ENCODE measurements at places on chromosomes 16 and 17. TPM values are rescaled to one million over a fixed set of nuclear protein-coding genes. Genes with fewer than 3 reads are reported as not detected.
A peak's percentile ranks its signal among the peaks of the same experiment; 100 is the strongest.

- DNase-seq = no peak
Measured at GRCh38 chr16:57196753-57197152, 10.6 kb downstream of the RSPRY1 start.

DNA sequence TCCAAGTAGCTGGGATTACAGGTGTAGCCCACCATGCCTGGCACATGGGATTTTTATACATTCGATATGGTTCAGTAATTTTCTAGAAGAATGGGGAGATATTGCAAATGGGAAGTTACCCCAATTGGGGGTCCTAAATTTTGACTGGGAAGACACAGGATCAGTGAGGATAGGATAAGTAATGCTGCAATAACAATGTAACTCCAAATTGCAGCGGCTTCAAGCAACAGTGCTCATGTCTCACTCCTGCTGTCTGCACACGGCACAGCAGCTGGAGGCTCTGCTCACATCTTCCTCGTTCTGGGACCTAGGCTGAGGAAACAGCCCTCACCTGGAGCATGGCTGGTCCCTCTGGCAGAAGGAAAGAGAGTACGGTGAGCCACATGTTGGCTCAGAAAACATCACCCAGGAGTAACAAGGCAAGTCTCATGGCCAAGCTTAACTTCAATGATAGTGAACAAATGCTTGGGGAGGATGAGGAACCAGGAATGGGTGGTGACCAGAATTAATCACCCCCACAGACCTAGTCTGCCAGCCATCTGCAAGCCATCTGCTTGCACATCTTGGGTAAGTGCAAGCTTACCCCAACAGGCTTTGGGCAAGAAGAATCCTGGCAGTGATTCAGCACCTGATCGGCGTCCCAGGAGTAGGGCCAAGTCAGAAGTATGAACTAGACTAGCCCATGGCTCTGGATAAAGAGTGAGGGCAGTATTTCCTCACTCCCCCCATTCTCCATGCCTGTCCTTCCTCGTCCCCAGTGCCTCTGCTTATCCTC lies 229.2 kb downstream of the COPRS start:
- DNase-seq = no peak

DNA sequence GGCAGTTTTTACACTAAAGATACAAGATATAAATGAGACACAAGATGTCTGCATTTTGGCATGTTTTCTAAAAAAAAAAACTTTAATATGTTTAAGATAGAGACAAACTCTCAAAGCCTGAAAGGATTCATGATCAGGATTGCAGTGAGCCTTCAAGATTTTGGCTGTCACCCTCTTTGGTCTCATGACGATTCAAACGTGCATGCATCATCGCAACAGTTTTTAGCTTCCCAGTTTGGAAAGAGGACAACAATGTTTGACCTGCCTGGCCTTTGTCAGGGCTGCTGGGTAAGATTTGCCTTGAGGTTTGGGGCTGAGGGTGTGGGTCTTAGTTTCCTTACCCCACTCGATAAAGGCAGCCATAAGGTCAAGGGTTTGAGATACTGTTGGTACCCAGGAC lies 134.1 kb downstream of the RGS9 start:
- DNase-seq = no peak

GRCh38 chr16:77946823-77947222 lies 75.5 kb upstream of the CLEC3A start:
- no peak for DNase-seq

Gene KRT32
- not detected for total RNA-seq

GRCh38 chr17:78557598-78558039 lies 19.6 kb downstream of the DNAH17 start:
- DNase-seq = no peak

DNA sequence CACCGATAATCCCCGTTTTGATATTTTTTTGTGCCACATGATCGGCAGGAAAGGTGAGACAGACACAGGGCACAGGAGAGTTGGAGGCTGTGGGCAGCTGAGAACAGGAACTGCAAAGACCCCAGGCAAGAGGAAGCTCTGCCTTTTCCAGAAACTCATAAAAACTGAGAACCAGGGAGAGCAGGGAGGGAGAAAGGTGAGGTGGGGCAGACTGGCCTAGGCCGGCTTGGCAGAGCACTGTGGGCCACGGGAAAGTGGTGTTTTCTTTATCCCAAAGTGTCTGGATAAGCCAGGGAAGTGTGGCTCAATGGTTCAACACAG lies 11.8 kb upstream of the AXIN2 start:
- DNase-seq = no peak

DNA sequence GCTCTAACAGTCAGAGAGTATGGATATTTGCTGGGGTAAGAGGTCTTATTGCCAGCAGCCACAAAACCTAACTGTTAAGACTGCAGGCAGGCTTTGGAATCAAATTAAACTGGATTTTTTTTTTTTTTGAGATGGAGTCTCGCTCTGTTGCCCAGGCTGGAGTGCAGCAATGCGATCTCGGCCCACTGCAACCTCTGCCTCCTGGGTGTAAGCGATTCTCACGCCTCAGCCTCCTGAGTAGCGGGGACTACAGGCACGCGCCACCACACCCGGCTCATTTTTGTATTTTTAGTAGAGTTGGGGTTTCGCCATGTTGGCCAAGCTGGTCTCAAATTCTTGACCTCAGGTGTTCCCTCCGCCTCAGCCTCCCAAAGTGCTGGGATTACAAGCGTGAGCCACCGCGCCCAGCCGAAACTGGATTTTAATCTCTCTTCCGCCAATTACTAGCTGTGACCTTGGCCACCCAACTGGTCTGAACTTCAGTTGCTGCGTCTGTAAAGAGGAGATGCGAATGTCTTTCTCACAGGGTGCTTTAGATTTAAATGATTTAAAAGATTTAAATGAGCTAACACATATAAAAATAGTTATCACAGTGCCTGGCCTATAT lies 842 bp downstream of the MRPL10 start:
- DNase-seq = no peak

DNA sequence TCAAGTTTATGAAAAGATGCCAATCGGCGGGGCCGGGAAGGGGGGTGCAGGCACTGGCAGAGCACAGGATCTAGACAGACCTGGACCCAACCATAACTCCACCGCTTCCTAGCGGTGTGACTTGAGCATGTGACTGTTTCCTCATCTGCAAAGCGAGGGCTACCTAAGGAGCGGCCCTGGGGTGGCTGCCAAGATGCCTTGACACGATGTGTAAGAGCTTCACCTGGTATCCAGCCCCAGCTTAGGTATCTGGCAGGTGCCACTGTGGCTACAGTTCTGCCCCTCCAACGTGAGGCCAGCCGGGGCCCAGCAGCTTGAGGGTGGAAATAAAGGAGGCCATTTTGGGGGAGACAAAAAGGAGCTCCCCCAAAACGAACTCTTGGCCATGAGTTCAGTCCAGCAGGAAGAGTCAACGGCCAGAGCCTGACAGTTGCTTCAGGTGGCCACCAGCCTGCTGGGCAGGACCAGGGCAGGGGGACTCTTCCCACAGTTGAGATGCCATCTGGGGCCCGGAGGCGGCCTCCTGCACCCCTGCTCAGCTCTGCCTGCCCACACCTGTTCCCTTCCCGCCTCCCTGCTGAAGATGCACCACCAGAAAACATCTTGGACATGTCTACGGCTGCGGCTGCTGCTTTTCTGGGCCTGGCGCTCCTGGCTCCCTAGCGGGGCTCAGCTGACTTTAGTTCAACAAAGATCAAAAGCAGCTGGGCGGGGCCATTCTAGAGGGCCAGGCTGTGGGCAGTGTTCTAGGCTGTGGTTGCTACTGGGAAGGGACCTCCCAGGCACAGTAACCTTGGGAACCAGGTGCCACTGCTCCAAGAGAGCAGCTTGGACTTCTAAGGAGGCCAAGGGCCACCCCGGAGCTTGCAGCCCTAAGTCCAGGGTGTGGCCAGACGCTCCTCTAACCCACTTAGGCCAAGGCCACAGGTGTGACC lies 3.4 kb upstream of the MTSS2 start:
- no peak for DNase-seq

DNA sequence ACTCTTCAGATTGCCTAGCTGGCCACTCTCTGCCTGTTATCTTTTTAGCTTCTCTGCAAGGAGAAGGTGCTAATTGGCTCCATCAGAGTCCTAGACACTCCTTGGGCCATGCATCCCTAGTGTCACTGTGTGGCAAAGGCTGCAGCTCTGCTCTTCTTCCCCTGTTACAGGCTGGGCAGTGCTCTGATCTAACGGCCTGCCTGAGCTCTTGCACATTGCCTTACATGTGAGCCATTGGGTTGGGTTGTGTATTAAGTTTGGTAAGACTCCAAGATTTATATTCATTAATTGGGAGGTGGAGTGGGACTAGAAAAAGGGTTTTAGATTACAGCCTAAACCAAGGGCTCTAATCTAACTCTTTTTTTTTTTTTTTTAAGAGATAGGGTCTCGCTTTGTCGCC lies 23.0 kb upstream of the SYT17 start:
- DNase-seq = no peak

DNA sequence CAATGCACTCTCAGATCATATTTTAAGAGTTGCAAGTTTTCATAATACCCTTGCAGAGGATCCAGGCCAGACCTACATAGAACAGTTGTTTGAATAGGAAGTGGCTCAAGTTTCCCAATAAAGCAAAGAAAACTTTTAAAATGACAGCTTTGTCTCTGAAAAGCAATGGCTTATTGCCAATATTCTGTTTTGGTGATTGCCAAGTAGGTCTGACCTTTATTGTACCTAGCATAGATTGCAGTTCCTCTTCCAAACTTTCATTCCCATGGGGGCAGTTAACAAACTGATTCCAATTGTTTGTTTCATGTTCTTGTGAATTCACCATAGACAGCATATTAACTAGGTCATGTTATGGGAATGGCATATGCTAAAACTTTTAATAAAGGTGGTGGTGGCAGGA lies 664.6 kb upstream of the CA10 start:
- DNase-seq = no peak

- DNase-seq = no peak
Measured at GRCh38 chr17:50989149-50989548, 123.0 kb upstream of the TOB1 start.

- DNase-seq = peak; percentile 90
Measured at GRCh38 chr17:82030470-82031302, 792 bp upstream of the RAC3 start.

- DNase-seq = peak; percentile 75
Measured at GRCh38 chr17:50550661-50551432, 3.9 kb downstream of the SPATA20 start.

Gene STAC2
- total RNA-seq = 1.0 TPM

DNA sequence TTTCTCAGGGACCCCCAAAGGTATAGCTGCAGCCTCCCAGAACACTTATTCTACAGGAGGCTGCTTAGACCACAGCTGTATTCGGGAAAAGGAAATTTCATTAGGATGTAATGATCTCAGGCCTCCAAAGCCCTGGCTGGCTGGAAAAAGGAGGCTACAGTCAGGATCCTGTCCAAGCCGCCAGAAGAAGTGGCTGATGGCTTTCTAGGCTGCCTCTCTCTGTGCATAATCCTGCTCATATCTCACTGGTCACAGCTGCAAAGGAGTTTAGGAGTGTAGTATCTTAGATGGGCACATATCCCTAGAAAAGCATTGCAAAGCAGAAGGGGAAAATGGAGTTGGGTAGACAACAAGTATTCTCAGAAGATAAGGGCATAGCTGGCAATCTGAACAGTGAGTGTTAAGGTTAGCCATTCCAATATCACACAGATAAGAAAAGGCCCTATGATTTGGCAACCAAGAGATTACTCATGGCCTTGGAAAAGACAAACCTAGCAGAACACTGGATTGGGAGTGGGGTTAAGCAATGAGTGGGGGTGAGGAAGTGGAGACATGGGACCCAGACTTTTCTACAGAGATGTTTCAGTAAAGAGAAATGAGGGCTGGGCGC lies 26.0 kb upstream of the PRKCA start:
- no peak for DNase-seq

DNA sequence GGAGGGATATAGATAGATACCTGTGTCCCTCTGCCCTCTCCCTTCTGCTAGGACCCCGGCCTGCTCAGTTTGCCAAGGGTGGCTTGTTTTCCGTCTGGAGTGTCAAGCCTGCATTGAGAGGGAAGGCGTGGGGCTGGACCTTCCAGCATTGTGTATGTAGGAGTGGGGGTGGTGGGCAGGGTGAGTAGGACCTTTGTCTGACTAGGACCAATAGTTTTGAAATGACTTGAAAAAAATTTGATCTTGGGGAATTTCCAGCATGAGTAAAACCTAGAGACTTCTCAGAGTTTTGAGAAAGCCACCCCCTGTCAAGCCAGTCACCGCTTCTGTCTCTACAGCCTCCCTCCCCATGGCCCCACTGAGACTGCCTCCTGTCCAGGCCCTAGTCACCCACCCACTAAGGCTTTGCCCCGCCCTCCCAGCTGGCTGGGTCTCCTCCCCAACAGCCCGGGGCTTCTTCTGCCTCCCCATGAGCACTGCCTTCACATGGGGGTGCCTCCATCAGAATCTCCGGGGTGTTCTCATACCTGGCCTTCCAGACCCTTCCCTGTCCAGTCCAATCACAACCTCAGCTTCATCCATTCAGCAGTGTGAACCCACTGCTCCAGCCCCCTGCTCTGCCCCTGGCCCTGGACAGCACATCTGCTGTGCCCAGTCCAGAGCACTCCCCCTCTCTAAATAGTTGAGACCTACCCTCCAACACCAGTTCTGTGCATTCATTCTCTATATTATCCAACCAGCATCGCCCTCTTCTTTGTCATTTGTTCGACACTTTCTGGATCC lies 207.0 kb downstream of the MSI2 start:
- no peak for DNase-seq

Gene TBC1D3I
- total RNA-seq = 0.96 TPM

- DNase-seq = no peak
Measured at GRCh38 chr17:50182783-50183420, 17.1 kb downstream of the SGCA start.

DNA sequence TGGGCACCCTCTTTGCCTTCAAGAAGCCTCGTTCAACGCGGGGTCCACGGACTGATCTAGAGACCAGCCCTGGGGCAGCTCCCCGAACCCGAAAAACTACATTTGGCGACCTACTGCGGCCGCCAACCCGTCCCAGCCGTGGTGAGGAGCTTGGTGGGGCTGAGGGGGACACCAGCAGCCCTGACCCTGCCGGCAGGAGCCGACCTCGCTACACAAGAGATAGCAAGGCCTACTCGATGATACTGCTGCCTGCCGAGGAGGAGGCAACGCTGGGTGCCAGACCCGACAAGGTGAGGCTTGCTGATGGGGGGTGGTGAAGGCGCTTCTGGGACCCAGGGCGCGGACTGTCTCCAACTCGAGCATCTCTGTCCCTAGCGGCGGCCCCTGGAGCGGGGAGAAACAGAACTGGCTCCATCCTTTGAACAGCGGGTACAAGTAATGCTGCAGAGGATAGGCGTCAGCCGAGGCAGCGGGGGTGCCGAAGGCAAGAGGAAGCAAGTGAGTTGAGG lies 5.6 kb downstream of the ACD start:
- DNase-seq = no peak

Gene KRTAP2-2
- not detected for total RNA-seq

GRCh38 chr16:11539641-11540050 lies 47.1 kb downstream of the LITAF start:
- DNase-seq = no peak

- DNase-seq = no peak
Measured at GRCh38 chr17:9544221-9544620, 31.4 kb downstream of the STX8 start.

GRCh38 chr16:75017670-75018525 lies 19.1 kb downstream of the ZNRF1 start:
- no peak for DNase-seq

GRCh38 chr16:1333854-1334700 lies 632 bp downstream of the BAIAP3 start:
- no peak for DNase-seq

Gene MAPT
- 13.0 TPM for total RNA-seq

GRCh38 chr17:57852092-57852954 lies 2.5 kb upstream of the MRPS23 start:
- DNase-seq = no peak

- no peak for DNase-seq
Measured at GRCh38 chr16:2432801-2433505, 3.7 kb downstream of the CCNF start.
